ENCODE measurements at places on chromosomes 5 and 9.

DNA sequence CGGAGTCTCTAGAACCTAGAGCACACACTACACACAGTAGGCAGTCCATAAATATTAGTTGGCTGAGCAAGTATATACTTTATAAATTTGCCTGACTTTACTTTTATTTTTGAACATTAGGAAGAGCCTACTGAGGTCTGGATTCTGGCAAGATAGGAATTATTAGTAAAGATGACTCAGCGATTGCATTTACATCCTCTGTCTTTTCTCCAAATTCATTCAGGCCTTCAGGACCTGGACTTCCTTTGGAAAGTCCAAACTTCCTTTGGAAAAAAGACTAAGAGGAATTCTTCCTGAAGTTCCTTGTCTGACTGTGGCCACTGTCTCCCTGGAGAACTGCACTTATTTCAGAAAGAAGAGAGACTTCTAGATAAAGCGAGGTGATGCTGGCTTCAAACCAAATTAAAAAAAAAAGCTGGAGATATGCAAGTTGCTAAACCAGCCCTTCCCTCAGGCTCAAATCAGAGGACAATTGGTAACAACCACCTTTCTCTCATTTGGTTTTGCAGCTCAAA lies 251.3 kb downstream of the GAS1 start:
- DNase-seq, result no peak

DNA sequence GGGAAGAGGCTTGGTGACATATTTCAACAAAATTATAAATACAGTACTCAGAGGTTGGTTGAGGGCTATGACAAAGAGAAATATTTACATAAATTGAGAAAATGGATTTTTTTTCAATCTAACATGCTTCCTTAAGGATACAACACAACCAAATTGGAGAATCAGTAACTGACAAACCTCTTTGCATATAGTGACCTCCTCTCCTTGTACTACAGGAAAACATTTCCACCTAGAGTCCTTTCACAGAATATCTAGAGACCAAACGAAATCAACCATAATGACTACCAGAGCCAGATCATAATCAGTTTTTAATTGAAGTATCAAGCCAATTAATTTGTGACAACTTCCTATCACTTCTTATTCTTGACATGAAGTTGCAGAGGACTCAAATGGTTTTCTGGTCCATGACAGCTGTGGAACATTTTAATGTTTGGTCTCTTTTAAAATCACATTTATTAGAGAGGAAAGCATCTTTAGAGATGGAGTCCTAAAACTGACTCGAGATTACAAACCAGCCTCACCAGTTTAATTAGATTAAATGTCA lies 1636.5 kb upstream of the C9orf72 start:
- DNase-seq, result no peak

DNA sequence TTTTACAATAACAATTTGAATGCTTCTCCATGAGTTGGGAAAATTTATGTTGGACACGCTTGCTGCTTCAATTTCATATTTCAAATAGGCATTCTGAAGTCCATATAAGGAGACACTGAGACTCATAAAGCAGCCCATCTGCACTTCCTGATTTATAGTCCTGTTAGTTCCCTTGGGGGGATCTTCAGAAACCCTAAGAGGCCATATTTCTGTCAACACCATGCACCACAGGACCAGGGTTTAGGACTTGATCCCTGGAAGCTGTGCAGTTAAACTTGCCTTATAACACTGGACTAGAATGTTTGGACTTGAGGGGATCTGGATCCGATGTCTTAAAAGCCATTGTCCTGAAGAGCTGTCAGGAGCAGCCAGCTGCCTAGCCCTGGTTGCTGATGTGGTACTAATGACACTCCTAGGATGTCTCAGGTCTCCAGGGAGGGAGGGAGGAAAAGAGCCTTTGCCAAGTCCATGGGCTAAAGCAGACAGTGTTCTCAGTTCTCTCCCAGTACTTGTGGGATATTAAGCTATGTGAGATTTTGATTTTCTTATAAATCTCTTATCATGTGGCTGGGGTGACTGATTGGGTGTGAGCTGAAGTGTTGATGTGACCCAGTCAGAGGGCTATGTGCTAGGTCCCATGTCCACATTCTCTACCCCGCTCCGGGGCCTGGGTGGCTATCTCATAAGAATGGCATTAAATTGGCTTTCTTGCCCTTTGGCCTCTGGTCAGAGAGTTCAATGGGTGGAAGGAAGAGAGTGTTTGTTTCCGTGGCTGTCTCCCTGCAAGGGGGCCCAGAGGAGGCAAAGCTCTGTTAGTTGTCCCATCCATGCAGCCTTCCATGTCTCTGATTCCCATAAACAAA lies 399.8 kb downstream of the OSTF1 start:
- no peak for DNase-seq

DNA sequence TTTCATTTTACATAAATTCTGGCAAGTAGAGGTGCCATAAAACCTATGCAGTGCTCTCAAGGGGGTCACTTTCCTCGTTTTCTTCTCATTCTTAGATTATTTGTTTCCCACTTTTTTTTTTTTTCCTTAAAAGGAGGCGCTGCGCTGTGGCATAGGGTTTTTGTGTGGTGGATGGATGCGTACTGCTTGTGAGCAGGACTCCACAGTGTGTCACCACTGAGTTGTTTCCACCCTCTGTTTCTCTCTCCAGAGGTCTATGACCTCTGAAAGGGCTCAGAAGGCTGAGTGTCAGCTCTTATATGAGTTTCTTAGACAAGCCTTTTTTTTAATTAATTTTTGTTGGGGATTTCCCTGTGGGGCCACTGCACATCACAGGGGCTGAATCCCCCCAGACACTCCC lies 13.6 kb upstream of the CLTB start:
- DNase-seq, result no peak

DNA sequence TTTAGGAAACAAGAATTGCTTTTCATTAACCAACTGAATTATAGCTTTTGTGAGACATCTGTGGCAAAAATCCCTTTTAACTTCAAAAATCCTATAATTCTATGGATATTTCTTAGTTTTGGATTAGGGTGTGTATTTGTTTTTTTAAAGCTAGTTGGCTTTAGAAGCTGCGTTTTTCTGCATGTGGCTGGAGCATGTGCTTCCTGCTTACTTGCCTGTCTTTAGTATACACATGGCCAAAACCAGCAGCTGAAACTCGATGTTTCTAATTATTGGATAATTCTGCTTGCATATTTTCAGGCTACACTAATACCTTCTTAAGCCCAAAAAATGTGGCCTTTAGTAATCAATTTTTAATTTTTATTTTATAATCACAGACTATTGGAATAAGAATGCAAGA lies 8.9 kb downstream of the RECK start:
- DNase-seq, result no peak

GRCh38 chr9:94160594-94161501 lies 76.6 kb downstream of the PTPDC1 start:
- DNase-seq, result no peak

GRCh38 chr9:137305060-137305797 lies 3.2 kb upstream of the NRARP start:
- DNase-seq, result peak; percentile 46
